Activated naive CD8-positive, alpha-beta T cell treated with anti-CD3 and anti-CD28 coated beads for 36 hours (primary cell): ENCODE measurements at places on chromosomes 2 and 18. TPM values are rescaled to one million over a fixed set of nuclear protein-coding genes. Genes with fewer than 3 reads are reported as not detected.

DNA sequence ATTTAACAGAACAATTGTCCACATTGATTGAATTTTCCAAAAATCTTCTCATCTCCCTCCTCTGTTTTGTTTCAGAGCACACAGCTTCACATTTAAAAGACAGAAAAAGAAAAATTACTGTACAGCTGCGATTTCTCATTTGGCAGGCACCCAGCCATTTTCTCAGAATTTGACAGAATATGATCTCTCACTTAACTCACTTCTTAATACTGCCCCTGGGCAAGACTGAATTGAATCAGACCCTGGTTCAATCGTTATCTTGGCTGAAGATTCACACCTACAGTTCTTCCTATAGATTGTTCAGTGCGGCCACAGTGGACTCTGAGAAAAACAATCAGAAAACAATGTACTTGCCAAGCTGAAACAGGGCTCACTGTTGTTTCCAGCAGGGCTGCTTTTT lies 90.2 kb upstream of the LHCGR start:
- H3K27me3 ChIP-seq: peaks cover 3% of the 10 kb centered on the region
- H3K27ac ChIP-seq: no peak overlapping the region
- H3K4me1 ChIP-seq: no peaks in the 10 kb centered on the region
- no peak for DNase-seq
- H3K4me3 ChIP-seq: no peak overlapping the region
- no peaks in the 10 kb centered on the region for H3K36me3 ChIP-seq

GRCh38 chr18:58615140-58616132 lies 13.5 kb downstream of the ALPK2 start:
- no peaks in the 10 kb centered on the region for H3K27me3 ChIP-seq
- H3K4me1 ChIP-seq: peaks cover 31% of the 10 kb centered on the region
- DNase-seq: peak; percentile 67
- H3K36me3 ChIP-seq: peaks cover 2% of the 10 kb centered on the region

- no peak overlapping the region for H3K4me3 ChIP-seq
- H3K27ac ChIP-seq: no peak overlapping the region
- H3K36me3 ChIP-seq: peaks cover 16% of the 10 kb centered on the region
- no peaks in the 10 kb centered on the region for H3K27me3 ChIP-seq
- no peak for DNase-seq
Observed at GRCh38 chr18:9522952-9523351, 47.6 kb downstream of the RALBP1 start.

Gene PTMA
- total RNA-seq: 2,627 TPM

Gene ING5
- total RNA-seq: 37.1 TPM

DNA sequence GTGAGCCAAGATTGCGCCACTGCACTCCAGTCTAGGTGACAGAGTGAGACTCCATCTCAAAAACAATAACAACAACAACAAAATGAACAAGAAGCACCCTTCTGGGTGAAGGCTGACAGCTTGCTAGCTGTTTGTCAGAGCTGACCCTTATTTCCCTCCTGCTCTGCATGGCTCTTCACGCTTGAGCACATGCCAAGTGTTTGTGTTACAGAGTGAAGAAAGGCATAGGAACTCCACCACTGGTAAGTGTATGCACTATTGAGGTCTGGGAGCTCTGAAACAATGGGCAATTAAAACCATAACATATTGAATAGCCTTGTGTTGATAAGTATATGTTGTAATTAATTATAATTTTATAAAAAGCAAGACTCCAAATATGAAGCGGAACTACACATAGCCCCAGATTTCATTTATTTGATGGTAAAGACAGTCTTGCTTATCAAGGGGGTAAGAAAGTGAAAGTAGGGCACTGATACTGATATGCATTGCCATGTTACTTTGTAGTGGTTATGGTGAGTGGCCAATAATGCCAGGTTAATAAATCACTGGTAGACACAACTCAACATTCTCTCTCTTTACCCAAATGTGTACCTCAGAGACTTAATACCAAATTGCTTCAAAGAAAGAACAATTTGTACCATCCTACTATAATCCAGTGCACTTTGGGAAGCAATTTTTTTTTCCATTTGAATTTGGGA lies 163.4 kb downstream of the VWC2L start:
- H3K36me3 ChIP-seq: no peaks in the 10 kb centered on the region
- no peak overlapping the region for H3K4me3 ChIP-seq
- DNase-seq: no peak
- no peak overlapping the region for H3K27ac ChIP-seq
- H3K4me1 ChIP-seq: peaks cover 7% of the 10 kb centered on the region

DNA sequence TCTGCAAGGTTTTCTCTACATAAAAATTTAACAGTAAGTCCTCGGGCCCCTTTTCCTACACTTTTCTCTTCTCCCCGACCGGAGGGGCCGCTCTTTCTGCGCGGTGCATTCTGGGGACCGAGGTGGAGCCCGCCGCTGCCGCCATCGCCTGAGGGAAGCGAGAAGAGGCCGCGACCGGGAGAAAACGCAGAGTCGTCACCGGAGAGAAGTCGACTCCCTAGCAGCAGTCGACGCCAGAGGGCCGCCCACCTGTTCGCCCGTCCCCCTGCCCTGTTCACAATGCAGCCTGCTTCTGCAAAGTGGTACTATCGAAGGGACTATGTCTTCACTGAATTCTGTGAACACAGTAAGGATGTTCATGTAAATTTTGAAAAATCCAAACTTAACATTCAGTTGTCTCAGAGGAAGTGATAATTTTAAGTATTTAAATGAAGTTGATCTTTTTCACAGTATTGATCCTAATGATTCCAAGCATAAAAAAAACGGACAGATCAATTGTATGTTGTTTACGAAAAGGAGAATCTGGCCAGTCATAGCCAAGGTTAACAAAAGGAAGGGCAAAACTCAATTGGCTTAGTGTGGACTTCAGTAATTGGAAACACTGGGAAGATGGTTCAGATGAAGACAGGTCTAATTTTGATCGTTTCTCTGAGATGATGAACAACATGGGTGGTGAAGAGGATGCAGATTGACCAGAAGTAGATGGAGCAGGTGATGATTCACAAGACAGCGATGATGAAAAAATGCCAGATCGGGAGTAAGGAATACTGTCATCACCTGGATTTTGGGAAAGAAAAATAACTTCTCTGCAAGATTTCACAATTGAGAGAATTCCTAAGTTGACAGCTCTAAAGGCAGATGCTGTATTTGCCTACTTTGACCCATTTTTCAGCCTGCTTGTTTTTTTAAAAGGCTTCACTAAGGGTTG lies 55.8 kb downstream of the ASXL2 start:
- no peaks in the 10 kb centered on the region for H3K27me3 ChIP-seq
- DNase-seq: peak; percentile 74
- H3K27ac ChIP-seq: peak overlapping the region; percentile 84
- H3K36me3 ChIP-seq: peaks cover 33% of the 10 kb centered on the region

GRCh38 chr2:205858275-205858674 lies 176.0 kb downstream of the NRP2 start:
- peaks cover 5% of the 10 kb centered on the region for H3K27me3 ChIP-seq
- no peak for DNase-seq

GRCh38 chr2:120596990-120597594 lies 138.6 kb upstream of the GLI2 start:
- no peak overlapping the region for H3K4me3 ChIP-seq
- peaks cover 4% of the 10 kb centered on the region for H3K27me3 ChIP-seq
- no peaks in the 10 kb centered on the region for H3K36me3 ChIP-seq
- no peaks in the 10 kb centered on the region for H3K4me1 ChIP-seq
- H3K27ac ChIP-seq: no peak overlapping the region
- no peak for DNase-seq

DNA sequence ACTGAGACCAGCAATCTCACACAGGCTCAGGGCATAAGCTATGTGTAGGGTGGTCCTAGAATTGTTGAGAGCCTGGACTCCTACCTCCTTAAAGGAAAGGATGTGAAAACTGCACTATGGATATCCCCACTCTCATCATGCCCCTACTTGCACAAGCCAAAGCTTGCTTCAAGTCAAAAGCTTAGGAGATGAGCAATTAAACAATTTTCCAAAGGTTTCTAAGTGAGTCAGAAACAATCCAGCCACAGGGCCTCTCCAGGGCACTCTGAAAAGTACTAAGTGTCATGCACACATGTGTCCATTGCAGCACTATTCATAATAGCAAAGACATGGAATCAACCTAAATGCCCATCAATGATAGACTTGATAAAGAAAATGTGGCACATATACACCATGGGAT lies 215.4 kb downstream of the AFF3 start:
- no peaks in the 10 kb centered on the region for H3K4me1 ChIP-seq
- H3K36me3 ChIP-seq: no peaks in the 10 kb centered on the region
- no peak overlapping the region for H3K4me3 ChIP-seq
- no peaks in the 10 kb centered on the region for H3K27me3 ChIP-seq
- no peak overlapping the region for H3K27ac ChIP-seq
- no peak for DNase-seq

DNA sequence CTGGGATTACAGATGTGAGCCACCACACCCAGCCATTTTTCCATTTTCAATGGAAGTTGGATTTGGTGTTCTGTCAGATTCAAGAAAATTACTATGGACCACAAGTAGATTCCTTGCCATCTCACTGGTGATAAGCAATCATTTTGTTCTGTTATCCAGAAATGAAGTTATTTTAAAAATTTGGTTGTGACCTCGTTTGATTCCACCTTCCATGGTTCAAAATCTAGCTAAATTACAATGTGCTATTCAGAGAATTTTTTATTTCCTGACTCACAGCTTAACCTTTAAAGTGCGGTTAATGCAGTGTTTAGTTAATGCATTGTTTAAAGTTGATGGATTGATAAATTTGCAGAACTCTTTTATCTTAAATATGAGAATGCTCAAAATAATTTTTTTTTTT lies 243.2 kb upstream of the BOD1L2 start:
- no peaks in the 10 kb centered on the region for H3K27me3 ChIP-seq
- no peak for DNase-seq
- H3K4me1 ChIP-seq: peaks cover 10% of the 10 kb centered on the region
- no peak overlapping the region for H3K27ac ChIP-seq

DNA sequence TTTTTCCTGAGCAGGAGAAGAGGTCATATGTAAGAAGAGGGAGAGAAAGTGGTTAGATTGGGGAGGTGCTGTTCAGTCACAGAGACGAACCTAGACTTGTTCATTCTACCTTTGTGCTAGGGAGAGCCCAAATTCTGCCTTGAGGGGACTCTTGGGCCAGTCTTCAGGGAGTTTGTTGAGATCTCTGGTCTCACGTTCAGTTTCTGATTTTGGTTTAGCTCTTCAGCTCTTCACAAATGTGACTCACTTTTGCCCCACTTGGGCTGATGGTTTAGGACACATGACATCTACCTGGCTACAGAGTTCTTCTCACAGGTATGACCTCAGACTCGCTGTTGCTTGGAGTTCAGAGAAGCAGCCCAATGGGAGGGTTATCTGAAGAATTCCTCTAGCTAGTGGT lies 49.2 kb upstream of the DARS1 start:
- peaks cover 8% of the 10 kb centered on the region for H3K4me1 ChIP-seq
- no peak overlapping the region for H3K4me3 ChIP-seq
- H3K27ac ChIP-seq: no peak overlapping the region
- H3K36me3 ChIP-seq: no peaks in the 10 kb centered on the region

Gene IL36G
- not detected for total RNA-seq

GRCh38 chr2:138359532-138359931 lies 142.0 kb upstream of the SPOPL start:
- no peaks in the 10 kb centered on the region for H3K27me3 ChIP-seq
- no peak overlapping the region for H3K4me3 ChIP-seq
- no peak overlapping the region for H3K27ac ChIP-seq
- H3K4me1 ChIP-seq: no peaks in the 10 kb centered on the region
- no peaks in the 10 kb centered on the region for H3K36me3 ChIP-seq
- no peak for DNase-seq

Gene MAL
- 50.8 TPM for total RNA-seq

Gene ZSWIM2
- not detected for total RNA-seq

GRCh38 chr18:13382366-13382953 lies 163.9 kb downstream of the LDLRAD4 start:
- peaks cover 12% of the 10 kb centered on the region for H3K36me3 ChIP-seq
- peak overlapping the region; percentile 84 for H3K4me3 ChIP-seq
- no peaks in the 10 kb centered on the region for H3K27me3 ChIP-seq
- DNase-seq: no peak
- peaks cover 68% of the 10 kb centered on the region for H3K4me1 ChIP-seq
- H3K27ac ChIP-seq: peak overlapping the region; percentile 97

DNA sequence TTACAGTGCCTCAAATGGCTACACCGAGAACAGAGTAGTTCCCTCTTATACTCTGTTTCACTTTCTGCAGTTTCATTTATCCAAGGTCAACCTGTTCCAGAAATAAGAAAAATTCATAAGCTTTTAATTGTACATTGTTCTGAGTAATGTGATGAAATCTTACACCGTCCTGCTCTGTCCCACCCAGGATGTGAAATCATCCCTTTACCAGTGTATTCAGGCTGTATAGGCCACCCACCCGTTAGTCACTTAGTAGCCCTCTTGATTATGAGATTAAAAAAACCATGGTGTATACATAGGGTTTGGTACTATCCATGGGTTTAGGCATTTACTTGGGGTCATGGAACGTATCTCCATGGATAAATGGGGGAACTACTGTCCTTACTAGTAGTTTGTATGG lies 29.8 kb downstream of the STARD6 start:
- H3K4me1 ChIP-seq: no peaks in the 10 kb centered on the region
- H3K27ac ChIP-seq: no peak overlapping the region

Gene COL4A4
- total RNA-seq: not detected

DNA sequence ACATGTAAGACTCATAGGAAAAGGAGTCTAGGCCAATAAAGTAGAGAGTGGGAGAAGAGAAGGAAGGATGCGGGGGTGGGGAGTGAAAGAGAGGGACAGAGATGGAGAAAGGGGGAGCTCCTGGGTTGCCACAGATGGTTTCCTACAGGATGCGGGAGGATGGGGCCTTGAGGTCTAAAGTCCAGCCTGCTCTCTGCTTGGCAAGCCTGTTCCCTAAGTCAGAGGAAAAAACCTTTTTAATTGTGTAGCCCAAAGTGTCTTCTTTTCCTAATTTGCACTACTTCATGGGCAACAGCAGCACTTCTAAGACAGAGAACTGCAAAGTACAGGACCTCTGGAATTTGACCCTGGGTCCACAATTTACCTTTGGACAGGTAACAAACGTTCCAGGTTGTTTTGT lies 1.4 kb upstream of the FAM110C start:
- H3K27me3 ChIP-seq: peaks cover 38% of the 10 kb centered on the region
- no peak overlapping the region for H3K27ac ChIP-seq
- H3K36me3 ChIP-seq: no peaks in the 10 kb centered on the region
- H3K4me3 ChIP-seq: no peak overlapping the region
- DNase-seq: no peak

- no peaks in the 10 kb centered on the region for H3K4me1 ChIP-seq
- DNase-seq: no peak
- peaks cover 22% of the 10 kb centered on the region for H3K36me3 ChIP-seq
- H3K27ac ChIP-seq: no peak overlapping the region
- H3K27me3 ChIP-seq: no peaks in the 10 kb centered on the region
Observed at GRCh38 chr2:24708537-24709152, 84.5 kb downstream of the PTRHD1 start.

DNA sequence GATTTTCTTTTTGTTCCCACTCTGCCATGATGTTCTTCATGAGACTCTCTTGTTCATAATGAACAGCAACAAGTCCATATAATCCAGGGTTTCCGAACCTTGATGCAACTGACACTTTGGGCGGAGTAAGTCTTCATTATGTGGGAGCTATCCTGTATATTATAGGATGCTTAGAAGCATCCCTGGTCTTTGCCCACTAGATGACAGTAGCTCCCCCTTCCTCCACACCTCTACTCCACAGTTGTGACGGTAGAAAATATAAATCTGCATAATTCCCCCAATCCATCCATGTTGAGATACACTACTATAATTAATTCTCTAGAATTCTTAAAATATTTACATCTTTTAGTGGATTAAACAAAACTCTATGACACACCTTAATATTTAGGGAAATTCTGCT lies 482.2 kb upstream of the CELF4 start:
- no peaks in the 10 kb centered on the region for H3K27me3 ChIP-seq
- H3K4me1 ChIP-seq: no peaks in the 10 kb centered on the region
- H3K4me3 ChIP-seq: no peak overlapping the region
- no peak overlapping the region for H3K27ac ChIP-seq
- DNase-seq: no peak

Gene CRYGC
- total RNA-seq: not detected
